Stimulated activated CD8-positive, alpha-beta memory T cell treated with anti-CD3 and anti-CD28 coated beads, Interleukin-12 subunit alpha, Interleukin-12 subunit beta, amount 100 ng/mL, for 1 hour (primary cell): ENCODE measurements at places on chromosomes 11 and 22.
A peak's percentile ranks its signal among the peaks of the same experiment; 100 is the strongest.

GRCh38 chr11:30758946-30759504 is 172.9 kb upstream of the MPPED2 start:
- no peak for DNase-seq

- DNase-seq: no peak
Observed at GRCh38 chr11:75632962-75633361, 35.9 kb downstream of the MAP6 start.

- no peak for DNase-seq
Observed at GRCh38 chr11:35418282-35419183, 825 bp downstream of the SLC1A2 start.

- no peak for DNase-seq
Observed at GRCh38 chr11:65791719-65792213, 4.9 kb downstream of the OVOL1 start.

- no peak for DNase-seq
Observed at GRCh38 chr11:35579557-35580396, 38.5 kb upstream of the FJX1 start.

GRCh38 chr11:68661014-68661413 is 23.3 kb upstream of the GAL start:
- DNase-seq: no peak

- DNase-seq: no peak
Observed at GRCh38 chr22:29700206-29700899, 19.4 kb upstream of the CABP7 start.

DNA sequence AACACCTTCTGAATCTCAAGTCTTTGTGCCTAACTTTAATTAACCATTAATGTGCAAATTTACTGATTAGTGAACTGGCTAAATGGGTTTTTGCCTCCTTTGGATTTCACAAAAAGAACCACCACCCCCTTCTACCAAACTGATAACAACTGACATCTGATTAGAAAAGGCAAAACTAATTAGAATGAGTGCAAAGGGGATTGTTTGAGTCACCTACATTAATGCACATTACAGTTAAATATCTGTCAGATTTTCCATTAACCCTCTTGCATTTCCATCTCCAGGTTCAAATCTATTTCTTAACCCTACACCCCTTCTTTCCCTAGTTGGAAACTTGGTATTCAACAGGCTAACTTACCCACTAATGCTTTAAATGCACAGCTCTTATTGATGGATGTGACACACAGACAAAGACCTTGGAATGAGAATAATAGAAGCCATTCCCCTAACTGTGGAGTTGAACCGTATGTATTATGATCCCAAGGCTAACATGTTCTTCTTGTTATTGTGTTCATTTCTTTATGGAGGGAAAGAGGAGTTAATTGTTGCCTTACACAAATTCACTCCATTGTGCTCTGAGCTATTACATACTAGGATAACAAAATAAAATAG is 161.5 kb upstream of the MTMR2 start:
- no peak for DNase-seq

DNA sequence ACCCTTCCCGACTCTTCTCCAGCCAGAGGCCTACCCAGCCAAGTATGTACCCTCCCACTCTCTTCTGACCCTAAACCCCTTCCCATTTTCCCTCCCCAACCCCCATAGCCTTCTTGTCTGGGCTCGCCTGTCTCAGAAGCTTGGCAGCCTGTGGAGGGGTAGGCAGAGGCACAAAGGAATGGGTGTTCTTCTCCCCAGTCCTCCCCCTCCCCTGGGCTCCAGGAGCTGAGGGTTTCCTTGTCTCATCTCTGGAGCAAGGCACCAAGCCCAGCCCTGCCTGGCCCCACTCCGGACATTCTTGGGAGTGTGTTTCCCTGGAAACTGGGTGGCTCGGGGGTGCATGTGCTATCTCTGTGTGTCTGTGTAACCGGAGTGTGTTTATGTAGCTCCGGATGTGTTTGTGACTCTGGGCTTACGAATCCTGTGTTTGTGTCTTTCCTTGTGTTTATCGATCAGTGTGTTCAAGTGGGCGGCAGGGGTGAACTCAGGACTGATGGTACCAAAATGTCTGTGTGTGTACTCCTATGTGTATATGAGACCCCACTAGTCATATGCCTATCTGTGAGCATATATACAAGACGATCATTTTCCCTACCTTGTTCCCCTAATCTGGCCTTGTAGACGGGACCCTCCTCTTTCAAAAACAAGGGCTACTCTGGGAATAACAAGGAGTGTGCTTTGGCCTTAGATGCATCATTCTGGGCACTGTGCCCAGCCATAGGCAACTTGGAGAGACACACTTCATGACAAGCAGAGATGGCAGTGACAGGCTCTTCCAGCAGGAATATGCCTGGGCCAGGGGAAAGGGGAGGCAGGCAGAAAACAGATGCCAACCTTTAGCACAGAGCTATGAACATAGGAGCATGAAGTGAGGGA is 10.9 kb downstream of the PHLDB1 start:
- DNase-seq: no peak

- DNase-seq: no peak
Observed at GRCh38 chr11:2107521-2107920, 31.7 kb downstream of the IGF2 start.

DNA sequence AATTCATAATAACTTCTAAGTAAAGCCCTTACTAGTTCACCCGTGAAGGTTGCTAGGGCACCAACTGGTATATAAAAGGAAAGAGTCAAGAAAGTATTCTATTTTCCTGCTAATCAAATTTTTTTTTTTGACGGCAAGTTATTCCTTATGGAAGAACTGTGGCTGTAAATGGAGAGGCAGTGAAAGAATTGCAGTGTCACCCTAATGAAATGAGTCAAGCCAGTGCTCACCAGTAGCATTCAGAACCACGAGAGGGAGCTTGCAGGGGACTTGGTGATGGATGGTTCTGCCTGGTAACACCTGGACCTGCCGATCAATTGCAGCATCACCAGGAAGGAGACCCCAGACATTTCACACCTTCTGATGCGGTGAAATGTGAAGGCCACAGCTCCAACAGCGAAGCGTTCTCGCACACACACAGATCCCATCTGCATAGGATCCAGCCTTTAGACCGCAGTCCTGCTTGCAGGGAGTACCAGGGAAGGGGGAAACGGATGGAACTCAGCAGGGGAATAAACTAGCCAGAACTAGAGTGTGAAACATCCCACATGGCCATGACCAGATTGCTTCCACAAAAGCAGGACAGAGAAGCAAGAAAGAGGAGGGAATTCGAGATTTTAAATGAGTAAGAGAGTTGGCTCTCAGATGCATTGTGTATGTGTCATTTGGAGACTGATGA is 326.2 kb downstream of the TBC1D22A start:
- DNase-seq: no peak

DNA sequence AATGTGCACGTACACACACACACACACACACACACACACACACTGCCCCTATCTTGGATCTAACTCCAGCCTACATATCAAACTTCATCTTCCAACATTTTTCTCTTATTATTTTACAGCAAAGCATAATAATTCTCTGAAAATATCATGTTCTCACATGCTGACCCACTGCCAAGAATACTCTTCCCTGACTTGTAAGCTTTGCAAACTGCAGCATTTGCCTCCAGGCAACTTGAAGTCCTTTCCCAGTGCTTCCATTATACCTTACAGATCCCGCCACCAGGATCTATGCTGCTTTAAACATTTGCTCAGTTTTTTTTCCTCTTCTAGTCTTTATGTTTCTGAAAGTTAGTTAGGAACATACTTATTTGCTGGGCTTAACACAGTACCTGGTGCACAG is 483.3 kb upstream of the ARHGAP42 start:
- DNase-seq: no peak

GRCh38 chr11:130435671-130436070 is 7.3 kb upstream of the ADAMTS8 start:
- no peak for DNase-seq

DNA sequence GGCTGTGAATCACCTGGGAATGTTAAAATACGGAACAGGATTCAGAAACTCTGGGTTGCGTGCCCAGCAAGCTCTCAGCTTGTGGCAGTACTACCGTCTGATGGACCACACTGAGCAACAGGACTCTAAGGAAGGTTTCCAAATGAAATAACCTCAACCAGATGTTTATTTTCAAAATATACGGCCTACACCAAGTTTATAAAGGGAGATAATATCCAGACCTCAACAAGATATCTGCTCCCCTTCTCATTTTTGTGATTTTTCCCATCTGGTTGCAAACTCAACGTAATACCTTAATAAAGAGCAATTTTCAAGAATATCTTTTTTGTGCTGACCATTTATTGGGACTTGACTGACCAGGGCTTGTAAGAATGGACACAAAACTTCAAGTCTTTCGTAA is 49.4 kb downstream of the SLC25A17 start:
- no peak for DNase-seq

GRCh38 chr22:17552737-17553136 is 10.6 kb upstream of the SLC25A18 start:
- DNase-seq: no peak

GRCh38 chr11:80505771-80506170 is 1064.9 kb upstream of the TENM4 start:
- no peak for DNase-seq

DNA sequence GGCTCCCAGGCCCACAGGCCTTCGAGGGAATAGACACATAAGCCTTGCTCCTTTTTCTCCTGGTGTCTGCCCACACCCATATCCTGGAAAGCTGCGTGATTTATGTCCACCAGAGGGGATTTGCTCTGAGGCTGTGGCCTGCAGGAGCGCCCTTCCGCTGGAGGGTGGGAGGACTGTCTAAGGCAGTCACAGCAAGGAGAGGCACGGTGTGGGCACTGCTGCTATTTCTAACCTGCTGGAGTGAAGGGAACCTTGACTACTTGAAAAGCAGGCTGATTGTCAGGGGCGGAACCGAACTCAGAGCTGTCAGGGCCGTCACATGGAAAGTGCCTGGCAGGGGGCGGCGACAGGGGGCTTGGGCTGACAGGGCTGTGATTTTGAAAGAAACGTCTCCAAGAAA is 3.7 kb downstream of the UPB1 start:
- DNase-seq: no peak

DNA sequence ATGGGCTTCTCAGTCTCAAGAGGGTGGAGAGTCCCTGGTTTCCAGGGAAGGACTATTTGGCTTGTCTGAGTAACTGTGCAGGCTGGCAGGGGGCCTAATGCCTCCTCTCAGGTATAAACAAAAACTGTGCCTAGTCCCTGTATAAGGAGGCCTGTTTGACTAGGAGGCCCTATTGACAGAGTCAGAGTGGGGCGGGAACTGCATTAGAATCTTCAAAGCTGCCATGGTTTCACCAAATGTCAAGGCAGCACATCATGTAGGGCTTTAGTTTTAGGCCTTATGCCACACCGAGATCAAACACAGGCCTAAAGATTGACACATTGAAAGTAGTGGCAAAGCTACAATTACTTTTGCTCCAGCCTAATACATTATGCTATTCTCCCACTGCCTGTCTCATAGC is 611.5 kb upstream of the B3GAT1 start:
- no peak for DNase-seq

GRCh38 chr22:48319321-48320047 is 1508.2 kb downstream of the BRD1 start:
- DNase-seq: no peak

GRCh38 chr11:44094260-44094868 is 1.1 kb upstream of the EXT2 start:
- peak; percentile 75 for DNase-seq

DNA sequence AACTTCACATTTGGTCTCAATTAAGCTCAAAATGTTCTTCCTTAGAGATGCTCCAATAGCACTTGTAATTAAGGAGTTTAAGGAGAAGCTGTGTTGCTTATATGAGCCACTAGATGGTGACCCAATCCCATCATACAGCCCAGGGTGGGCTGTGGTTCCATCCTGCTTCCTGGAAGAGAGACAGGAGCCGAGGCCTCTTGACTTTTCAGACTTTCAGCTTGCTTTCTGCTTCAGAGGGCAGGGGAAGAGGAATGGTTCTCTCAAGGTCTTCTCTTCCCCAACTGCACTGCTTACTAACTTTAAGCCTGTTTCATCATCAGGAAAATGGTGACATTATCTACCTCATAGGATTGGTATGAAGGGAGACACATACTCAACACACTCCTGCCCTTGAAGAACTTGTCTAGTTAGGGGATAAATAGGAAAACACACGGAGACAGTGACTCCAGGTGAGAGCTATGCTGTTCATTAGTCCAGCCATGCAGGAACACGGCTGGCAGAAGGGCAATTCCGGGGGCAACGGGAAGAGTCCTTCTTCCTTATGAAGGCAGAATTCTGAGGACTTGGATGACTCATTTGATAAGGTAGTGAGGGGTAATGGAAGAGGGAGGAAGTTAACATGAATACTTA is 20.1 kb downstream of the TMEM218 start:
- no peak for DNase-seq

- DNase-seq: no peak
Observed at GRCh38 chr22:50436841-50437341, 37.9 kb downstream of the SBF1 start.

DNA sequence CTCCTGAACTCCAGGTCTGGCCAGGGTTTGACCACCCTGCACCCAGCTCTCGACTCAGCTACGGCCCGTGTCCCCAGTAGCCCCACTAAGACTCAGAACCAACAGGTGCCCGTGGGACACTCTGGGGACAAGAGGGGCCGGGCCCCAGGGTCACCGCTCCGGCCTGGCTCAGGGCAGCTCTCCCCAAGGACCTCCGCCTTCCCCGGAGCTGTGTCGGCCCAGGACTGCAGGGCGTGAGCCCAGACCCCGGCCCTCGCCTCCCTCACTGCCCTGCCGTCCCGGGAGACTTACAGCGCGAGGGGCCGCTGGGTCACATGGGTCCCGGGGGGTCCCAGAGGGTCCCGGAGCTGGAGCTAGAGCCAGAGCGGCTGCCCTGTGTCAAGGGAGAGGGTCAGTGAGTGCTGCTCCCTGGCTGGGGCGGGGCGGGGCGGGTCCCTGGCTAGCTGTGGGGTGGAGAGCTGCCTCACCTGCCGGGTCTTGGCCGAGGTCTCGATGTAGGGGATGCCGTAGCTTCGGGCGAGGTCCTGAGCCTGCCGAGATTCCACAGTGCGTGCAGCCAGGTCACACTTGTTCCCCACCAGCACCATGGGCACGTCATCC is 2.3 kb downstream of the HRAS start:
- no peak for DNase-seq

GRCh38 chr11:47021527-47021818 is 84.9 kb downstream of the CSTPP1 start:
- no peak for DNase-seq

DNA sequence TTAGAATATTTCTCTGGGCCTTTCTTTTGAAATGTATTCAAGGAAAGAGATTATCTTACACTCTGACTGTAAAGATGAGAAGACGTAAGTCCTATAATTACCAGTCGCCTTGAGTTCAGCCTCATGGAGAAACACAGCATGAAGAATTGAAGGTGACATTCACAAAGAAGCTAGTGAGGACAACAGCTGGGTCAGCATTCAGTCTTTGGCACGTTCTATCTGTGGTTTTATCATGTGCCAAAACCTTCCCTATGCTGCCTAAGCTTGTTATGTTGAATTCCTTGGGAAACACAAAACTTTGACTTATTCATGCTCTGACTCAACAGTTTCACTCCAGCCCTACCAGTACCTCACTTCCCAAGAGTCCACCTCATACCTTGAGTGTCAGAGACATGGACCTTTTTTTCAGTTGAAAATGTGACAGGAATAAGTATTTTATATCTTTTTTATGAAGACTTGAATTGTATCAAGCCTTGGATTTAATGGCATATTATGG is 198.8 kb upstream of the KIRREL3 start:
- DNase-seq: no peak

- DNase-seq: peak; percentile 62
Observed at GRCh38 chr22:40044870-40045834, 50.4 kb downstream of the FAM83F start.

GRCh38 chr11:17405232-17406005 is 17.0 kb upstream of the KCNJ11 start:
- no peak for DNase-seq
